Caudate nucleus (tissue), 63 donors: ENCODE measurements at places on chromosomes 5 and 9.

DNA sequence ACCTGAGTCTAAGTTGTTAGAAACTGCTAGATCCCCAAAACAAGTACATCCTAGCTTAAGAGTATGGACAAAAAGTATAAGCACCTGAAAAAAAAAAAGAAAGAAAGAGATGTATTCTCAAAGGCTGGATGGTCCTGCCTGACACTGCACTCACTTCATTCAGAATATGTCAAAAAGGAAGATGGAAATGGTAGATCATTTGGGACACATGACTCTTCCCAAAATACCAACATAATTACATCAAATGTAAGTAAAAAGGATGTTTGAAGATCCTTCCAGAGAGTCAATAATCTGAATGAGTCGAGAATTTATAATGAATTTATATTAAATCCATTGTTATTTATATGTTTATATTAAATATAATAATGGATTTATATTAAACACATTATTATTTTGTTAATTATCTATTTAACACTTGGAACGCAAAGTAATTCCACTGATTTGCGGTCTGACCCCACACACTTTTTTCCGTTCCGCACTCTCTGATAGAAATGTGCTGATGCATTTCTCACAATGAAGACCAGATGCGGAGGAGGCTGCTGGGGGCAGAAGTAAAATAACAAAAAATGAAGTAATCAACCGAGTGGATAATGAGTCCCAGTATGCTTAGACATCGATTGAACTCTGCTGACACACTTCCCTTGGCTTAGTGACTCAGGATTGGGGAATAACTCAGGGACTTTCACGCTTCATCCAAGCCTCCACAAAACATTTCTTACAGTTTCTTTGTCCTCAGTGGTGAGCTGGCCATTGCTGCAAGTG is 201.2 kb downstream of the ADAMTS12 start:
- DNase-seq, result no peak

DNA sequence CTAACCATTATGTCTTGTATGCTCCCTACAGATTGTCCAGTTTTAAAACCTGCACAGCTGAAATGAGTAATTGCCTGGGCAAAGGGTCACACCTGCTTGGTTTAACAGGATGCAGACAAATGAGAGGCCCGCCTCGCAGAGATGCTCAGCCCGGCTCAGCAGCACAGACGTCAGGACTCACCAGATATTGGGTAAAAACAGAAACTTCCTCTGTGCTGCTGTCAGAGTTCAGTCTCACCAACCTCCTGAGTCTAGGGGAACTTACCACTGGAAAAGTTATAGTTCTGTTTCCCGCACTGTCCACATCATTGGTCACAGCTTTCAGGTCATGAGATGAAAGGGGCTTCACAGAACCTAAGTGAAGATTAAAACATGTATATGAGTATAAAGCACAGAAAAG is 152.5 kb downstream of the ESM1 start:
- no peak for DNase-seq

- DNase-seq, result peak; percentile 54
Measured at GRCh38 chr5:32173267-32174010, 680 bp downstream of the GOLPH3 start.

DNA sequence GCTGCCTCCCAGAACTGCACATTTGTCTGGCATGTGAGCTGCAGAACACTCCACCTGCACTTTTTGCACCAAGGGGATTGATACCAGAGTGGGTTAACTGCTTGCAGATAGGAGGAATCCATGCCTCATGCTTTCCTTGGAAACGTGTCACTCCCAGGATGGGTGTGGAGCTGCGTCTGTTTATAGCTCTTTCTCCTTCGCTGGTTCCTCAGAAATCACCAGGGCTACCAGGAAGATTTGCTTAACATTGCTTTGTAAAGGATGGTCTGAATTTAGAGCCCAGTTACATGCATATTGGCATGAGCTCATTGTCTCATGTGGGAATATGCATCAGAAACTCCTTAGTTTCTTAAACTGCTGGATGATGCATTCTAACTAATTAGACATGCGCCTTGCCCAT is 234.6 kb downstream of the GADD45G start:
- DNase-seq, result no peak

DNA sequence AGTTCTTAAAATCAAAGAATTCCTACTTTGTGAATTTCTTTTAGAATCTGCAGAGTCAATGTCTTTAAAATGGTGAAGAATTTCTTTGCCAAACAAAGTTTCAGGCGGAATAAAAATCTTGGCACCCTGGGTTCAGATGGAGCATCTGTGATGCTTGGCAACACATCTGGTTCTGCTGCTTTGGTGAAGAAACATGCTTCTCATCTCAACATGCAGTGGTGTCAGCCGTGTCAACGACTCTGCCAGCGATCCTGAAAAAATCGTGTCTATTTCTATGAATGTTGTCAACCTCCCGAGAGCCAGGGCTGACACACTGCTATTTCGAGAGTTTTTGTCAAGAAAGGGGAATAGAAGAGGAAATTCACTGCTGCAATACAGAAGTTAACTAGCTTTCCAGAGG is 151.5 kb downstream of the SLF1 start:
- DNase-seq, result no peak

DNA sequence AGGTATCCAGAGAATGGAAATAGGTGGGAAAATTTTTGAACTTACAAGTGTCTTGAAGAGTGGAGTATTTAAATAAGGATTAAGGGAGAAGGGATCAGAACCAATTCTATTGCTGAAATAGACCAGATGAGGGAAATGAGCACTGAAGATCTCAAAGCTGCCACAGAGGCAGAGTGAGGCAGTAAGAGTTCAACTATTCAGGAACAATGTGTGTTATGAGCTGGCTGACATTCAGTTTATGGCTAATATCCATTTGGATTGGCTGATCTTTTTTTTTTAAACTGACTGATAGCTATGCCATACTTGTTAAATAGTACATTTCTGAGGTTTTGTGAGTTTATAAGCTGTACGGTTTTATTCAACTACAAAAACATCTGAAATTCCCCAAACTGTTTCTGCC is 95.3 kb upstream of the GNA14 start:
- no peak for DNase-seq

GRCh38 chr9:95937131-95937530 is 61.6 kb downstream of the ERCC6L2 start:
- DNase-seq, result no peak

DNA sequence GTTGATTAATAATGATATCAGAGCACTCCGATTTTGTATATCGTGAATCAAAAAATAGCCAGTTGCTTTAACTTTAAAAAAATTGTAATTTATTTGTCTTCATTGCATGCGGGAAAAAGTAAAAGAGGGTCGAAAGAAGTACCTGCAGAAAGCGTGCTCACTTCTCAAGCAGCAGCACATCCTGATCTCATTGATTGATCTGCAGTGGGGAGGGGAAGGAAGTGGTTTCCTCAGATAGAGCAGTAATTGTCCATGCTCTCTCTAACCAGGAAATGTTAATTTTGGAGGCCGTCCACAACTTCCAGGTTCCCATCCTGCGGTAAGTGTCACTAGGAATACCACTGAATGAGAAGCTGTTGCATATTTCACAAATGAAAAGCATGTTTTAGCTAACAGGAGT is 63.2 kb downstream of the SYK start:
- no peak for DNase-seq

GRCh38 chr5:164597293-164597900 is 1092.0 kb downstream of the MAT2B start:
- no peak for DNase-seq

GRCh38 chr9:4344946-4345345 is 45.1 kb upstream of the GLIS3 start:
- DNase-seq, result no peak

DNA sequence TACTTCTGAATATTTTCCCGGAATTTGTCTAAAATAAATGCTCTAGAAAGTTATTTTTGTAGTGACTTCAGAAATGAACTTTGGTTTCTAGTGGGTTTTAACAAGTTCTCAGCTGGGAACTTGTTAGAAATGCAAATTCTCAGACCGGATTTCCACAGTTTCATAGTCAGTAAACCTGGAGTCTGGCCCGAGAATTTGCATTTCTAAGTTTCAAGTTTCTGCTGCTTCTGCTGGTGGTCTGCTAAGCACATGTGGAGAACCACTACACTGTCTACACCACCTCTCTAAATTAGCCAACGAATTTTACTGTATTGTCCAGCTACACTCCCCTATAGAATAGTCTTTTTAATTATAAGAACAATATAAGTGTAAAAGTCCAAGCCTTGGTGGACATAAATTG is 208.0 kb downstream of the CHSY3 start:
- no peak for DNase-seq

- no peak for DNase-seq
Measured at GRCh38 chr5:994821-995220, 13.8 kb upstream of the NKD2 start.

- no peak for DNase-seq
Measured at GRCh38 chr9:17832812-17833211, 253.9 kb downstream of the SH3GL2 start.

- DNase-seq, result no peak
Measured at GRCh38 chr5:74312746-74313145, 327.8 kb downstream of the ENC1 start.

- no peak for DNase-seq
Measured at GRCh38 chr9:81396528-81396927, 292.8 kb downstream of the TLE1 start.

GRCh38 chr9:88197781-88198340 is 59.6 kb upstream of the SPATA31C2 start:
- no peak for DNase-seq

DNA sequence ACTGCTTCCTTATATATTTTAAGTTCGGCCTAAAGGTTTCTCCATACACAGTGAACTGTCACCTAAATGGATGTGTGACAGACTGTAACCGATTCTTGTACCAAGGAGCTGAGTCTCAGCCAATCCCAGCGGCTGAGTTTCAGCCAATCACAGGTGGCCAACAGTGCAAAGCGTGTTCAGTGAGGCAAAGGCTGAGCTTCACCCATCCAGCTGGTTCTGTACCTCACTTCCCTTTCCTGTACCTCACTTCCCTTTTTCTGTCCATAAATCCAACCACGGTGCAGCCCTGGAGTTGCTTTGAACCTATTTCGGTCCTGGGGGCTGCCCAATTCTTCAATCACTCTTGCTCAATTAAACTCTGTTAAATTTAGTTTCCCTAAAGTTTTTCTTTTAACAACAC is 15.7 kb upstream of the TBC1D9B start:
- no peak for DNase-seq

DNA sequence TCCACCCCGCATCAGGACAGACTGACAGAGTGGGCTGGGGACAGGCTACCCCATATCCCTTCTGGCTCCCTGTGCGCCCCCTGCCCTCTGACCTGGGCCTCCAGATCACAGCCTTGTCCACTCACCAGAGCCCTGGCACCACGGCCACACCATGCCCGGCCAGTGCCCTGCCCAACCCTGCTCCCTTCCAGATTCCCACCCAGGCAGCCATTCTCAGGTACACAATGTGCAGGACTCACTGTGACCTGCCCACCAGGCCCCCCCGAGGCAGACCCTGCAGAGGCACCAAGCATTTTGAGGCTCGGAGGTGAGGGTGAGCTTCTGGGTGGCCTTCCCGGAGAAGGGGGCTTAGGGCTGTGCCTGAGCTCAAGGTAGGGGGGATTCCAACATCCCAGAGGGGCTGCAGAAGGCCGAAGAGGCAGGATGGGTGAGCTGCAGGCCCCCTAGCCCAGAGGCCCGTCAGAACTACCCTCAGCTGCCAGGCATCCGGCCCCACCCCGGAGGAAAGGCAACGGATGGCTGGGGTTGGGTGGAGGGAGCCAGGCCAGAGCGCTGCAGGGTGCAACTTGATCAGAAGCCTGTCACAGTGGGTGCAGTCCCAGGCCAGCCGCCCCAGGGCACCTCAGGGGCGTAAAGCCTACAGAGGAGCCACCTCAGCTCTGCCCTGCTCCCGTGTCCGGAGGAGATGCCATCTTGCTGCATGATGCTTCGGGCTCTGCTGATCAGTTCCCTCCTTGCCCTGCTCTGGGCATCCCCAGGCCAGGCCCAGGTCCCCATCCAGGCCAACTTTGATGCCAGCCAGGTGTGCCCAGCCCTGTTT is at the start of gene LCNL1:
TSS of gene LCNL1 (plus strand) at position 762 of the 820 bp plus-strand sequence. CDS start 594 bp downstream, outside the sequence.
- no peak for DNase-seq

DNA sequence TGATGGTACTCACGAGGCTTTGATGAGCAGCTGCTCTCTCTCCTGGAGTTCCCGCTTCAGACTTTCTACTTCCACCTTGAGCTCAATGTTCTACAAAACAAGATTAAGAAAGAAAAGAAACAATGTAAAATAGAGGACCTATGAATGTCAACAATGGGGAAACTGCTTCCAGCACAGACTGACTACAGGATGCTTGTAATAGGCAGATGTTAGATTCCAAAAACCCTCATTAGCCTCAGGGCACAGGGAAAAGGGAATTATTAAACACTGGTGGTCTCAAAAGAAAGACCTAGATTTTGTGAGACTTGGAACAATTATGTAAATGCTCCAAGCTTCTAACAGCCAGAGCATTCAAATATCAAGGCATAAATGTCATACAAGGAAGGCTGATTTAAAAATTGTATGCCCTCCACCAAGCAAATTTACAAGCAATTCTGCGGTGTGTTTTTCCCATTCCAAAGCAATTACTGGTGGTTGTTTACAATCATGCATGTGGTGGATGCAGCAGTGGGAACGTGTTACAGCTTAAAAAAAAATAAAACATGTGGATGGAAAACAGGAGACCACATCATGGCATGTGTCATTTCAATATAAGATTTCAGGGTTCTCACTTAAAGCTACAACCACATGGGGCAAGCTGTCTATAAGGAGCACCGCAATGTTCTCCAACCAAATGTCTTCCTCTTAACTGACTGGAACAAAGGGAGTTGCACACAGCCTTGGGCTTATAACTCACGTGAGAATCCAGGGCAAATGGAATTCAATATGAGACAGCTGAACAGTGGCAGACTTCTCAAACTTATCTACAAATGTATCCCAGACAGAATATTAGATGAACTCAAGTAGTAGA is 34.0 kb downstream of the CDK5RAP2 start:
- no peak for DNase-seq

DNA sequence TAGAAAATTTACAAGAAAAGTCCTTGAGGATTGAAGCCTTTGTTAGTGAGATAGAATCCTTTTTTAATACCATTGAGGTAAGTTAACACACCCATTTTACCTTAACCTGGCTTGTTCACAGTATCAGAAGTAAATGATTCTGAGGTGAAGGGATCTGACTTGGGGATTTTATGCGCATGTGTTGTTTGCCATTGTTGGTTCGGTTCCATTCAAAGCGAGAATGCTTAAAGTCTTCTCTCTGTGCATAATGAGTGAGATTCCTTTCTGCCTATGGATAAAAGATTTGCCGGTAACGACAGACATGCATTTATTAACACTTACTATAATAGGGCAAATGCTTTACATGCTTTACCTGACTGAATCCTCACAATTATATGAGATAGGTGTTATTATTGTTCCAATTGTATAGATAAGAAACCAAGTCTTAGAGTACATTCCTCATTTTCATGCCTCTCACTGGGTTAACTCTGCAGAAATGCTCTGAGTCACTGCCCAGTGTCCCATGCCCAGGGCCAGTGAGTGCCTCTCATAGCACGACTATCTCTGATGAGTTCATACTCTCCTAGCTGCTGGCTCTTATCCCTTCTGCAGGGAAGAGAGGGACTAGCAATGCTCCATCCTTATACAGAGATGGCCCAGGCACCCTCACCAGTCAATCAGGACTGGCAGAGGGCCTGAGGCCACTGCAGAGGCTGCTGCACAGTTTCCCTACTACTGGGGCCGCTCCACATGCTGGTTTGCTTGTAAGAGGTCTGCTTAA is 54.4 kb downstream of the CMYA5 start:
- no peak for DNase-seq
